AG04450 (cell line): ENCODE measurements at places on chromosomes 4 and X.

DNA sequence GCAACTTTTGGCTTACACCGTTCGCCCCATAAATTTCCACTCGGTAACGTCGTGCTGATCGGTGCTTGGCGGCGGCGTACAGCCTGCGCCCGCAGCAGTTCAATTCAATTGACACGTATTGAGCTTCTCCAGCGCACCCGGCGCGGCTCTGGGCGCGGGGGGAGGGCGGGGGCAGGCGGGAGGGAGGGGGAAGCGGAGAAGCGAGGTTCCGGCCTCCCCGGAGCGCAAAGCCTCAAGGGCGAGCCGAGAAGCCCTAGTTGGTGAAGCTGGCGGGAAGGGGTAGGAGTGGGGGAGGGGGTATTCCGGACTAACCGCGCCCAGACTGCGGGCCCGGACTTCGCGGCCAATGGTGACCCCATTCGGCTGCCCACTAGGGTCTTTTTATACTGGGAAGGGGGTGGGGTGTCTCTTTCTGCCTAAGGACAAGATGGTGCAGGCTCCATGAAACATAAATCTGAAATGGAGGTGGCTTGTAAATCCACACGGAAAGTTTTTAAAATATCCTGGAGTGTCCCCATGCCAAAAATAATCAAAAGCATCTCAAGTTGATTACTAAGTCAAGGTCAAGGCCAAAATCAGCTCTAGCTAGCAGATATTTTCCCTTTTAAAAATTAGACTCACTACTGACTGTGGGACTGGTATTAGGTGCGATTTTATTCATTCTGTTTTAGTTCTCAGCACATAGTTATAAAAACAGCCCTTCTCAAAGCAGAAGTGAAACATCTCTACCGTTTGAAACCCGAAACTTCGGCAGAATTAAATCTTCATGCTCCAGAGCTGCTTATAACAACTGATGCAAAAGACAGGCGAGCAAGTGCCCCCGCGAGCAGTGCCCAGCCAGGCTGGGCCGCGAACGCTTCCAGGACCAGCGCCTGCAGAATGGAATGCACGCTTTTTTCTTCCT is 1.5 kb upstream of the BCOR start:
- no peak for DNase-seq

GRCh38 chr4:183517781-183518180 is 12.9 kb downstream of the ING2 start:
- no peak for DNase-seq

GRCh38 chr4:75235359-75235951 is 278.7 kb downstream of the RCHY1 start:
- DNase-seq, result no peak

- no peak for DNase-seq
These were observed 1216.8 kb upstream of the PABPC4L start for GRCh38 chr4:135418353-135418752.

GRCh38 chr4:38867478-38868058 is at the start of gene FAM114A1:
Gene FAM114A1 (plus strand): TSS chr4:38867806. CDS start chr4:38878079, 10,273 bp downstream.
- no peak for DNase-seq

GRCh38 chrX:85037114-85037513 is 33.4 kb downstream of the APOOL start:
- no peak for DNase-seq

DNA sequence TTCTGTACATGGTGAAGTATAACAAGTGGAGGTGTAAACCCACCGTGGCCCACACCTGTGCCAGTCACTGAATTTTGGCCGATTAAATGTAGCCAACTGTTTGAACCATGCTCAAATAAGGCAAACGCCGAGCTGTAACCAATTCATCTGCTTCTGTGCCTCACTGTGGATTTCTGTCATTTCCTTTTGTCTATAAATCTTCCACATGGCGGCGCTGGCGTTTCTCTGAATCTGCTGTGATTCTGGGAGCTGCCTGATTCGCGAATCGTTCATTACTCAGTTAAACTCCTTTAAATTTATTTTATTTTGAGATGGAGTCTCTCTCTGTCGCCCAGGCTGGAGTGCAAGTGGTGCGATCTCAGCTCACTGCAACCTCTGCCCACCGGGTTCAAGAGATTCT is 19.2 kb downstream of the SUPT20HL2 start:
- no peak for DNase-seq

DNA sequence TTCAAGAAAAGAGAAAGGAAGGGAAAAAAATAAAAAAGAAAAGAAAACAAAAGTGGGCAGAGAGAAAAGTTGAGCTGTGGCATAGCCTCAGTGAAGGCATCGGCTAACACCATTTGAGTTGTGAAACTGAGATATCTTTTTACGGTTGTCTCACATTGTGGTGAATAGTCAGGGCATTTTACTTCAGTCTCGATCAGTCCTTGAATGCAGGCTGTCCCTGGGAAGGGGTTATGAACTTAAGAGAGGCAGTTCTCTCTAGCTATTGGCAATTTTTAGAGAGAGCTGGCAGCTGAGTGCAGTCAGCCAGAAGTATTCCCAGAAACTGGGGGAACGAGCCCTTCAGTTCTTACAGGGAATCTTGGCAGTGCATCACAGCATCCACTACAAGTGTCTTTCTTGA is 93.5 kb upstream of the SLC6A14 start:
- no peak for DNase-seq

DNA sequence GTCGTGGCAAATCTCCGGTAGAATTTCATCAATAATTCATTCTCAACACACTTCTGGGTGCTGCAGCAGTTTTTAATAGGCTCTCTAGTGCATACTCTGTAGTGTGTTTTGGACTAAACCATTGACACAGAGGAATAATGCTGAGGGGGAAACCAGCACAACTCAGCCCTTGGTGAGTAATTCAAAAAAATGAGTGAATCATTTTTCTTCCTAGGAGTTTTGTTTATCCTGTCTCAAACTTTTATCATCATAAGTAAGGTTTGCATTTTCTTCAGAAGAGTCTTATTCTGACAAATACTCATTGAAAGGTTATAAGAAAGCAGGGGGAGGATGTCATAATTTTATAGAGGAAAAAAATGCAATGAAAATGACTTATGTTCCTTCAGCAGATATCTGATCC is 2542.7 kb downstream of the PCDH7 start:
- peak; percentile 15 for DNase-seq

DNA sequence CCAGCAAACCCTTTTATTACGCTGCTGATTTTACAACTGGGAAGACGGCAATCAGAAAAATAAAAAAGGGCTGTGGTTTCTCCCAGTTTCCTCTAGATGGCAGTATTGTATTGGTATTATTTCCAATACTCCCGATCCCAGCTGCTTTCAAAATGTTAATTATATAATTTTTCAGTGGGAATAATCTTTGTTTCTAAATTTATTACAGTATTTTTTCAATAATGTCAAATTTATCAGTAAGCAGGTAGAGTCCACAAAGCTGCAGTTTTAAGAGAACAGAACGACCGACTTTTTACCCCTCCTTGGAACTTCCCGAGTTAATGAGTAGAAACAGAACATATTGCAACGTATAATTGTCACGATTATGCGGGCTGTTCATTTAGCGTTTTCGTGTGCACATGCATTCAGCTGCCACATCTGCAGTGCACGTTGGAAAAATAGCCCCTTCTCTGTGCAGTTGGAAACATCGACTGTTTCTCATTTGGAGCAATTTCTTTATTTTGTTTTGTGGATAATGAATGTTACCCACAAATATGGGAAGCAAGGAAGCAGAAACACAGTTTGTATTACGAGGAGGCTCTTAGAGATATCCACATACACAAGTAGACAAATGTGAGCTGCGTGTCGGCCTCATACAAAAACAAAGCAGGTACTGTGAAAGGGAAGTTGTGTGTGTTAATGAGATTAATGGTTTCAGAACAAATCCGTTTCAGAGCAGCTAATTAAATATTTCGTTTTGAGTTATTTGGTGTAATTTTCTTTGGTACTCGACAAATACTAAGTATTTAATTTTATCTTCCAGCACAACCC is 188.0 kb downstream of the STIM2 start:
- DNase-seq, result no peak

DNA sequence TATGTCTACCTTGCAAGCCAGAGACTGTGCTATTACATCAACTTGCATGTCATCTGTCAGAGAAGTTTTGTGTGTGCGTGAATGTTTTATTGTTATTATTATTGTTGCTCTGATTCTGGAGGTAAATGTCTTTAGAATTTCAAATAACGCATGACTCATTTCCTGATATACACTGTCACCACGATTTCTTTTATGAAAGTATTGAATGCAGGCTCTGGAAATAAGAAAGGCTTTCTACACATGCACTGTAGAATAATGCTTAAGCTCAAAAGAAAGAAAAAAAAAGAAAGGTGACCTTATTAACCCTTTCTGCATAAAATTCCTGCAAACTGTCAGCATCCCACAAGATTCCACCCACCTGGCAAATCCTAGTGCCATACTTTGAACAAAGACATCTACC is 632.9 kb downstream of the ZNF674 start:
- DNase-seq, result no peak

GRCh38 chr4:145044341-145044740 is 53.7 kb downstream of the ANAPC10 start:
- DNase-seq, result no peak

GRCh38 chr4:119116925-119117900 is 18.4 kb upstream of the MYOZ2 start:
- DNase-seq, result no peak

GRCh38 chrX:10015723-10016518 is 48.8 kb downstream of the CLDN34 start:
- DNase-seq, result no peak

GRCh38 chr4:169024762-169025161 is 14.7 kb upstream of the CBR4 start:
- peak; percentile 11 for DNase-seq

- no peak for DNase-seq
These were observed 26.5 kb upstream of the RBMX start for GRCh38 chrX:136906921-136907510.

DNA sequence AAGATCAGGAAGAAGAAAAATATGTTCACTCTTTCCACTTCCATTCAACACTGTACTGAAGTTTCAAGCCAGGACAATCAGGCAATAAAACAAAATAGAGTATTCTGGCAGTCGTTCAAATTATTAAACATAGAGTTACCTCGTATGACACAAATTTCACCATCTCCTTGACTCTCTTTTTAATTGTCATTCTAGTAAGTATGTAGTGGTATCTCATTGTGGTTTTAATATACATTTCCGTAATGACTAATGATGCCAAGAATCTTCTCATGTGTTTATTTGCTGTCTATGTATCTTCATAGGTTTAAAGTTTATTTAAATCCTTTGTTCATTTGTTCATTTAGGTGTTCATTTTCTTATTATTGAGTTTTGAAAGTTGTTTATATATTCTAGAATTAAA is 352.2 kb downstream of the IDS start:
- no peak for DNase-seq

DNA sequence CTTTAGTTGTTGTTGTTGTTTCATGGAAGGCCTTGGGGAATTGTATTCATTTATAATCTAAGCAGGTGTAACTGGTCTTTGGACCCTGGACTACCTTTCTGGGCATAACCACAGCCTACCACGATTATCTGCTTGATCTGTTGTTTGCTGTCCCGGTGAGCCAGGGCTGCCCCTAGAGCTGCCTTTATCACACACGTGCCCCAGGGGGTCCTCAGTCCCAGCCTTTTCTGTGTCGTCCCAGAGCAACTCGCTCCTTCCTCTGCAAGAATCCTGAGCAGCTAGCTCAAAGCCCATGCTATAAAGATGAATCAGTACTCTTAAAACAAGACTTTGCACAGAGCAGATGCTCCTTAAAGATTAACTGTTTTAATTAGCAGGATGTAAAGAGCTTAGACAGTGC is 273.2 kb downstream of the EVC2 start:
- no peak for DNase-seq

DNA sequence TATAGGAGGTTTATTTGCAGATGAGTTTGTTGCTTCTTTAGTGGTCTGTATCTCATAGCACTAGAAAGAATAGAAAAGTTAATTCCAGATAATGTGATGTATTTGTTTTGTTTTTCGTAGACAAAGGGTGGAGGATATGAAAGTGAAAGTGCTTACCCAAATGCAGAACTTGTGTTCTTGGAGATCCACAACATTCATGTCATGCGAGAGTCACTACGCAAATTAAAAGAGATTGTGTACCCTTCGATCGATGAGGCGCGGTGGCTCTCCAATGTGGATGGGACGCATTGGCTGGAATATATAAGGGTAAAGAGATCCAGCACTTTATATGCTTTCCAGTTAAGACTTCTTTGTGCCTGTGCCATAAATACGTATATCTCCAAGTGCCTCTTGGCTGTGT is 43.3 kb downstream of the MTMR1 start:
- no peak for DNase-seq

- DNase-seq, result no peak
These were observed 244.9 kb upstream of the AGA start for GRCh38 chr4:177687117-177687516.

DNA sequence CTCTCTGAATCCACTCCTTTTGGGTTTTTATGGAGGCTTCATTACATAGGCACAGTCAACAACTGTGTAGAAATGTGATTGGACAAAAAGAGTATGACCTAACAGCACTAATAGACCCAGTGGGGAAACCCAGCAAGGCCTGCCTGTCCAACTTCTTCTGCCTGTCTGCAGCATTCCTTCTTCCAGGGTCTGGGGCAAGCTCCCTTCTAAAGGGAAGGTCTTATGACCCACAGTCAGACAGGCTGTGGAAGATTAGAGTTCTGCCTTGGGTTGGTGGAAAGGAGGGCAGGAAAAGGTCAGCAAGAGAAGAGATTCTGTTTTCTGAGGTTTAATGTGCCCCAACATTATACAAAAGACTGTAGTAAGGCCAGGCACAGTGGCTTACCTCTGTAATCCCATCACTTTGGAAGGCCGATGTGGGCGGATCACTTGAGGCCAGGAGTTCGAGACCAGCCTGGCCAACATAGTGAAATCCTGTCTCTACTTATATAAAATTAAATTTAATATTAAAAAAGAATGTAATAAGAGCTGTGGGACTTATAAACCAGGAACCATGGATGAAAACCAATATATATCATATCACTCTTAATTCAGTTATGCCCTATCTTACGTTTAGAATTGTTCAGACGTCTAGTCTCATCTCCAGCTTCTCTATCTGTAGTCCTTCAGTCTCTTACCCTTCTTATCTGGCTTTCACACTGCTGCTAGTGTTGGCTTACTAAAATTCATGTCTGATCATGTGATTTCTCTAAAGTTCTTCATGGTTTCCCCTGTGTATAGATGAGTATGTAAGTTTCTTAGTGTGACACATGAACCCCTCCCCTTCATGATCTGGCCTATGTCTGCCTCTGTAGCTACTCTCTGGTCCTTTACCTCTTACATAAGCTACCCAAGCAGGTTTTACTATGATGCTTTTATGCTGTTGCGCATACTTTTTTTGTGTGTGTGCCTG is 6.2 kb downstream of the CLCN3 start:
- DNase-seq, result no peak

DNA sequence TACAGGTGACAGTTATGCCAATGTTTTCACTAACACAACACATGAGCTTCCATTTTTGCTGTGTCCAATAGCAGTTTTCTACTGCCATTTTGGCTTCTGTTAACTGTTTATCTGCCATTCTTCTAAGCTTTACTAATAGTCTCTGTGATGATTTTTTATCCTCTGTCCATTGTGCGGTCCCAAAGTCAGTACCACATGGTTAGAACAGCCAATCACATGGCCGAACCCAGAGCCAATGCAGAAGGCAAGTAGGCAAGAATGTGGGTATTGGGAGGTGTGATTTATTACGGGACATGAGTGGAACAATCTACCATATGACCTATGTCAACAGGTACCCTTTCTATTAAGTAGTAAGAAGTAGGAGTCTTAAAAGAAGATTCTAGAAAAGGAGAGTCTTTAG is 61.5 kb downstream of the GRIA2 start:
- no peak for DNase-seq

GRCh38 chr4:3310301-3311094 is 17.7 kb downstream of the RGS12 start:
- no peak for DNase-seq
